ENCODE measurements at places on chromosomes 12 and 14.

GRCh38 chr12:122459211-122459610 is 36.7 kb upstream of the CLIP1 start:
- no peak for DNase-seq

GRCh38 chr12:108394196-108394595 is 55.1 kb upstream of the CMKLR1 start:
- no peak for DNase-seq

GRCh38 chr12:86015026-86015425 is 140.9 kb downstream of the NTS start:
- no peak for DNase-seq

DNA sequence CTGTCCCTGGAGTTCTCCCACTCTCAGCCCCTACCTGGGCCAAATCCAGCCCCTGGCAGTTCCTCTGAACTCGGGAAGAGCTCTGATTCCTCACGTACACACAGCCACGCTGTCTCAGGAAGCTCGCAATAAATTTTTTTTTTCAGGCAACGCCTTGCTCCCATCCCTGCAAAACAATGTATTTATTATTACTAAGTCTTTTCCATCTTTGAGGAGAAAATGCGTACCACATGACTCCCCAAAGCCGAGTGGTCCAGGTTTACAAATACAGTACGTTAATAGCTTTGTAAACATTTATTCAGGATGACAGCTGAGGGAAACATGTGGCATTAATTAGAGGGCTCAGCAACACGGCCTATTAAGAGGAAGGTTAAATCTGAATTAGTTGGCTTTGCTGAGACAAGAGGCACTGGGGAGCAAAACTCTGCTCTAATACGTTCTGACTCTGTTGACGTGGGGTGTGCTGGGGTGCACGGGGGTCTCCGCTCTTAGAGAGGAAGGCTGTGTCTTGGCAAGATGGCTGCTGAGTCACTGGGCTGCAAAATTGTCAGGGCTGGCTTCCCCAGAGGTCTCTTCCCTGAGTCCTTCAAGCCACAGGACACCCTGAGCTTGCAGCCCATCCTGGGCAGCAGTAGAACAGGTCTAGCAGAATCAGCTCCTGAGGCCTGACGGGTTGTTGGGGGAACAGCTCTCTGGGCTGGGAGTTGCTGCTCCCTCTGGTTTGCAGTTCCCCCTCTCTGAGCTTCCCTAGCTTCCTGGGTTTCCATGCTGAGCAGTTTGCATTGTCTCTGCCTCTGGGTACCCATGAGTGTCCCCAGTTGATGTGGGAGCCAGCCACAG is 185.2 kb upstream of the TBX3 start:
- no peak for DNase-seq

GRCh38 chr12:124302241-124302806 is 7.4 kb downstream of the RFLNA start:
- DNase-seq = no peak

DNA sequence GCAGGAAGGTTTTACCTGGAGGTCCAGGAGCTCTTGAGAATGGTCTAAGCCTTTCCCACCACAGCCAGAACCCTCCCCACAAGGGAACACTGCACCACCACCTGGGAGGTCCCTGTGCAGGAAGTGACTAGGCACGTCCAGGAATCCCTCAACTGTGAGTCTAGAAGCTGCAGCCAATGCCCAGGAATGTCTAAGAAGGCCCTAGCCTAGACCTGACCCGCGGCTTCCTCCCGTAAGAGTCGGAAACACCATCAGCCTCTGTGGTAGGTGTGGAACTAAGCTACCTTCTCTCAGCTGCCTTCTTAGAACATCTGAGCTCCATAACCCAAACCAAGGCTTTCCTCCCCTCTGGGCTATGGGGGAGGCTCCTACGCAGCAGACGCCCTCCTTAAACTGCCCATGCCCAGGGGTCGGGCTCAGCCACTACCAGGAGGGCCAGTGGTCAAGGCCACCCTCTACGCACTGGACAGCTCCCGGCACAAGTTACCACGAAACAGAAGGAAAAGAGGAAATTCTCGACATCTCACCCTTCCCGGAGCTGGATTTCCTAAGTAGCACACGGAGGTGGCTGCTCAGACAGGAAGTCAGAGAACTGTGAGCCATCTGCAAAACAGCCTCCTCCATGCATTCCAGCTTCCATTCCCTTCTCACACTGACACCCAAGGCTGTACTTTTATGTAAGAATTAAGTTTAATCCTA is 25.5 kb downstream of the ZFYVE21 start:
- no peak for DNase-seq

GRCh38 chr12:96902076-96902475 is 5.0 kb upstream of the NEDD1 start:
- DNase-seq = no peak

- DNase-seq = peak; percentile 97
Measured at GRCh38 chr12:123365025-123365917, 624 bp upstream of the SBNO1 start.
